ENCODE measurements at places on chromosomes 5 and 9.

GRCh38 chr9:127155314-127155960 lies 33.0 kb upstream of the ANGPTL2 start:
- DNase-seq = no peak

DNA sequence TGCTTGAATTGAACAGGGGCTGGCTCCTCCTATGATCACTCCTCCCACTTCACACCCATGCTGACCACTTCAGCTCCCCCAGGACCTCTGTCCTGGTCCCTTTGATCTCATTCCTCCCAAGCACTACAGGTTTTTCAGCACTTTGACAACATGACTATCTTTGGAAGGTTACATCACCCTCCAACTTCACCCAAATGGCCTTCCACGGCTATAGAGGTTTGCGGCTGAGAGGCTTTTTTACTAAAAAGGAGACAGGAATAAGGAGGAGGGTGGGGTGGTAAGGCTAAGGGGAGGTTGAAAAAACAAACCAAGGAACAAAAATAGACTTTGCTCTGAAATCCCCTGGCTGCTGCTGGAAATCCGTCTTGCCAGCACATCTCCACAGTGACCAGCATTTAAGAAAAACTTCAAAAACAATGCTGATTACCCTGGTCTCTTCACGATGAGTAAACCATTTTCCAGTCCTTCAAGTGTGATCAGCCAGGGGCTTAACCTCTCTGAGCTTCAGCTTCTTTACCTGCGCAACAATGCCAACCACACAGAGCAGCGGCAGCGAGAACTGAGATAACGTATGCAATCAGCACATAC lies 102.7 kb downstream of the DPYSL3 start:
- no peak for DNase-seq

DNA sequence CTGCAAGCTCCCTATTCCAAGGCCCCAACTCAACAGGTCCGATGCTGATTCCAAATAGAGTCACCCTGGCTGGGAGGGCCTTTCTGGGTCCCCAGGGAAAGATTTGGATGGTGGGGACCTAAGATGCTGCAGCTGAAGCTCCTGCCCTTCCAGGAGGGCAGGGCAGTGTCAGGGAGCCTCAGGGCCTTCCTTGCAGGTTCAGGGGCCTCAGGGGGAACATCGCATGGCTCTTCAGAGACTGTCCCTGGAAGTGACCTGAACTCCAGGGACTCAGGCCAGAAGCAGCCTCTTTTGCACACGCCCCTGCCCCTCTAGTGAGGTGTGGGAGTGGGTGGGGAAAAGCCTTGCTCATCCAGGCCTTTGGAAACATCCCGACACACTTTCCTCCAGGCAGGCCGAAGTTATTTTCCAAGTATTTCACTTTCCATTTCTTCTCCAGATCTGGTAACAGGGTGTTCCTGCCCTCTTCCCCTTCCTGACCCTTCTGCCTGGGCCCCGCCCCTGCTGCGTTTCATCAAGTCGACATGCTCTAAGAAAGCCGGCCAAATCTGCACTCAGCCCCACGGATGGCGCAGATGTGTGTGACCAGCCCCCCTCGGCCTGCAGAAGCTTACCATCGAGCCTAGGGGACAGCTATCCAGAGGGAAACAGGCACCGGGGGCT lies 159.5 kb downstream of the FGF18 start:
- DNase-seq = no peak

DNA sequence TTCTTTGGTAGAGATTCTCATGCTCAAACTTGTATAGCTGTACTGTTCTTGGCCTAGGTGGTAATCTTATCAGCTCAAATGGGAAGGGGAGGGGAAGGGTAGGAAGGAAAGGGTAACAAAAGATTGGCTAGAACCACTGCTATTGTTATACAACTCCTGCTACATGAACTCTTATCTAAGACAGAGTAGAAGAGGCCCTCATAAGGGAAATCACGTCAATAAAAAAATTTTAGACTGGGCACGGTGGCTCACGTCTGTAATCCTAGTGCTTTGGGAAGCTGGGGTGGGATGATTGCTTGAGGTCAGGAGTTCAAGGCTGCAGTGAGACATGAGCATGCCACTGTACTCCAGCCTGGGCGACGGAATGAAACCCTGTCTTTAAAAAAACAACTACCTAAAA lies 15.9 kb downstream of the STOM start:
- DNase-seq = no peak

All from activated naive CD8-positive, alpha-beta T cell treated with anti-CD3 and anti-CD28 coated beads for 36 hours (primary cell).